K562 (cell line): ENCODE measurements at places on chromosomes 2 and 18. TPM values are rescaled to one million over a fixed set of nuclear protein-coding genes. Genes with fewer than 3 reads are reported as not detected.

The ARHGEF4 gene
- not detected in 2 replicates for total RNA-seq

The HSBP1L1 gene
- total RNA-seq = not detected in 2 replicates

The EMILIN1 gene
- total RNA-seq = 1.0 and 1.5 TPM in 2 replicates

The ORC4 gene
- 60.3 and 65.4 TPM in 2 replicates for total RNA-seq

The SDC1 gene
- total RNA-seq = 2.7 TPM in 2 replicates

The DYSF gene
- 0.80 and 0.87 TPM in 2 replicates for total RNA-seq

The CDH19 gene
- not detected in 2 replicates for total RNA-seq

The ELP2 gene
- 140 and 148 TPM in 2 replicates for total RNA-seq

The KCNS3 gene
- 0.25 and 0.75 TPM in 2 replicates for total RNA-seq

The SCYGR4 gene
- total RNA-seq = not detected in 2 replicates

The NTSR2 gene
- total RNA-seq = not detected in 2 replicates

The ZAP70 gene
- 0.80 and 0.98 TPM in 2 replicates for total RNA-seq

The RBM44 gene
- total RNA-seq = 0.04 and 0.07 TPM in 2 replicates

The ASAP2 gene
- 4.3 and 5.5 TPM in 2 replicates for total RNA-seq

The MAP3K19 gene
- total RNA-seq = not detected in 2 replicates

The TMEFF2 gene
- total RNA-seq = not detected in 2 replicates

The TMEM247 gene
- 4.7 and 4.9 TPM in 2 replicates for total RNA-seq

The BCL2 gene
- 1.1 and 1.2 TPM in 2 replicates for total RNA-seq

The ACOXL gene
- 0.22 and 0.31 TPM in 2 replicates for total RNA-seq

The SAG gene
- total RNA-seq = 0.64 TPM in 1 of 2 replicates, not detected in the other

The SULT1C4 gene
- total RNA-seq = not detected in 2 replicates

The C2orf72 gene
- total RNA-seq = 0.11 and 0.22 TPM in 2 replicates

The SP110 gene
- total RNA-seq = 5.1 and 6.4 TPM in 2 replicates

The FAM98A gene
- total RNA-seq = 56.1 and 59.7 TPM in 2 replicates

The BMP10 gene
- total RNA-seq = 0.89 and 0.91 TPM in 2 replicates

The WDCP gene
- total RNA-seq = 30.4 and 31.0 TPM in 2 replicates

The FHL2 gene
- total RNA-seq = 31.4 and 33.6 TPM in 2 replicates

The UGT1A3 gene
- total RNA-seq = not detected in 2 replicates

The LHCGR gene
- total RNA-seq = not detected in 2 replicates

The MGAT4A gene
- total RNA-seq = 0.35 and 0.38 TPM in 2 replicates

The TSPYL6 gene
- total RNA-seq = 8.8 and 9.4 TPM in 2 replicates

The LYPD6 gene
- not detected in 2 replicates for total RNA-seq

The TACR1 gene
- total RNA-seq = not detected in 2 replicates

The GDF7 gene
- not detected in 2 replicates for total RNA-seq

The TUBB8B gene
- total RNA-seq = not detected in 2 replicates

The ARHGAP15 gene
- 4.2 and 5.1 TPM in 2 replicates for total RNA-seq

The NT5C1B gene
- total RNA-seq = not detected in 2 replicates

The HNRNPA3 gene
- 249 and 272 TPM in 2 replicates for total RNA-seq

The CFAP53 gene
- 0.60 and 0.87 TPM in 2 replicates for total RNA-seq

The NOSTRIN gene
- total RNA-seq = 50.9 and 56.3 TPM in 2 replicates

The TWIST2 gene
- not detected in 2 replicates for total RNA-seq

The DNAH7 gene
- total RNA-seq = 0.31 and 0.36 TPM in 2 replicates

The SGO2 gene
- 17.1 and 17.3 TPM in 2 replicates for total RNA-seq

The MYO5B gene
- total RNA-seq = 0.13 and 0.27 TPM in 2 replicates

The LGALSL gene
- 0.22 TPM in 1 of 2 replicates, not detected in the other for total RNA-seq

The MAB21L4 gene
- total RNA-seq = not detected in 2 replicates

The DDX1 gene
- 190 and 203 TPM in 2 replicates for total RNA-seq
